AG04449 (cell line): ENCODE measurements at places on chromosomes 1 and 21.

DNA sequence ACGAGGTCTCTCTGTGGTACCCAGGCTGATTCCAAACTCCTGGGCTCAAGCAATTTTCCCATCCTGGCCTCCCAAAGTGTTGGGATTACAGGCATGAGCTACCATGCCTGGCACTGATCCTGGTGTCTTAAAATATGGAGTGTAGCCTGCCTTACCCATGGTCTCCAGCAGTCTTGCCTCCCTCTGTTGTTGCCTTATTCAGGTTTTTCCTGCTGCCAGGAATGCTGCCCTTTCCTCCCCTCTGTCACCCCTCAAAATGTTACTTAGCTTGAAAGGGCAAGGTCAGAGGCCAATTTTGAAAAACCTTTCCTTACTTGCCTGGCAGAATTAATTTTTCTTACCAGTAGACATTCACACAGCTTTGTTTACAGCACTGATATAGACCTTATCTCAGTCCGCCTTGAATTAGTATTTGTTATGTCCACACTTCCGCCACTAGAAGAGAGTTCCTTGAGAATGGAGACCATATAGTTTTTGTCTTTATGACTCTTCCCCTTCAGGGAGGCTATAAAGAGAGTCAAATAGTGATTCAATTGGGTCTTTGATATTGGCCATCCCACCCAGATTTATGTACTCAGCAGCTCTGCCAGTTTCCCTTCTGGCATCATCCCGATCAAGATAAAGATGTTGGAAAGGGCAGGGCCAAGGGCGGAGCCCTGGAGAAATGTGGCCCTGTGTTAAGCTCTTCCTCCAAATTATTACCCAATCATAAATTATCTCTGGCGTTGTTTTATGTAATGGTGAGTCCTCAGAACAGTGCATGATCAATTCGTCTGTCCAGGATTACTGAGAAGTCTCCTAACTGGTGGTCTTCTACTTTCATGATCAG, 38.8 kb downstream of the C1orf21 start:
- DNase-seq = no peak

- DNase-seq = no peak
Measured at GRCh38 chr1:239804266-239804665, 287.4 kb upstream of the FMN2 start.

- DNase-seq = no peak
Measured at GRCh38 chr1:165645654-165646366, 14.8 kb downstream of the MGST3 start.

DNA sequence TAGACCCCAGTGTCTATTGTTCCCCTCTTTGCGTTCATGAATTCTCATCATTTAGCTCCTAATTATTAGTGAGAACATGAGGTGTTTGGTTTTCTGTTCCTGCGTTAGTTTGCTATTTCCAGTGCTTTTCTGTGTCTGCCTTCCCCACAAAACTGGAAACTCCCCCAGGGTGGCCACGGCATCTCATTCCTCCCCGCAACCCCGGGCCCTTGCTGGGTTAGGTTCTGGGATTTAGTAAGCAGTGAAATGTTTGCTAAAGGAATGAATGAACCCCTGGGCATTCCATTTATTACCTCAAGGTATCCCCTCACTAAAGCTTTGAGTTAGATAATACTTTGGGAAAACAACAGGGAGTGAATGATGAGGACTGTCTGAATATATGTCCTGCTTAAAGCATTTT, 142.9 kb downstream of the GLUL start:
- DNase-seq = no peak

- no peak for DNase-seq
Measured at GRCh38 chr1:240254006-240254405, 162.3 kb downstream of the FMN2 start.

DNA sequence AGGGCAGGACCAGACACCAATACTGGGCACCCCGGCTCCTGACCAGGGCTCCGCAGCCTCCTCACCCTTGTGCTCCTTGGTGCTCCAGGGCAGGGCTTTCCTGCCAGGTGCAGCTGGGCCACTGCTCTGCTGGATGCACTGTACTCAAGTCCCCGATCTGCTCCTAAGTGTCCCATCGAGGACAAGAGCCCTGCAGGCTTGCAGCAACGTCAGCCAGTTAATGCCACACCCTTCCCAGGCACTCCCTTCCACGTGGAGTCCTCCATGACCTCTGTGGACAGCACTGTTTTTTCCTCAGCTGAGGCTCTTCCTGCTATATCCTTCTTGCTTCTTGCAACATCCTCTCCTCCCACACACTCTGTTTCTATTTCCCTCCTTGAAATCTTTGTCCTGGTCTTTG, 94.0 kb upstream of the NGF start:
- no peak for DNase-seq
